GDM1 (cell line): ENCODE measurements at places on chromosomes 11 and 22.

DNA sequence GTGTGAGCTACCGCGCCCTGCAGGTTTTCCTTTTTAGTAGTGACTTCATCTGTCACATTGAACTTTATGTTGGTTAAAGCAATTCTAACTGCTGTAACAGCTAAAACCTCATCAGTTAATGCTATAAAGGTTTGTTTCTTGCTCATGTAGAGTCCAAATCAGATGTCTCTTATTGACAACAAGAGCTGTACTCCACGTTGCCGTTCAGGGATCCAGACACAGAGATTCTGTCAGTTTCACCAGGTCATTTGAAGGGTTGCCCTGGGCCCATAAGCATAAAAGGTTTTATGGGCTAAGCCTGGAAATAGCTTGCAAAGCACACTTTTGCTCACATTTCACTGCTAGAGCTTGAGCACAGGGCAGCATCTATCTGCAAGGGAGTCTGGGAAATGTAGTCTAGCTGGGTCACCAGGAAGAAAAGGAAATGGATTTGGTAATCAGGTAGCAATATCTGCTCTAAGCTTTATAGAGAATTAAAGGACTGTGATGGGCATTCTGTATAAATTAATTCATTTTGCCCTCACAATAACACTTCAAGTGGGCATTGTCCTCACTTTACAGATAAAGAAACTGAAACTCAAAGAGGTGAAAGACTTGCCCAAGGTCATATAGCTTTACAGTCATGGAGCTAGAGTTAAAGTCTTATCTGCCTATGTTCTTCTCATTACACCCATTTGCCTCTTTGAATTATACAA lies 25.2 kb upstream of the PTPRJ start:
- DNase-seq: no peak

DNA sequence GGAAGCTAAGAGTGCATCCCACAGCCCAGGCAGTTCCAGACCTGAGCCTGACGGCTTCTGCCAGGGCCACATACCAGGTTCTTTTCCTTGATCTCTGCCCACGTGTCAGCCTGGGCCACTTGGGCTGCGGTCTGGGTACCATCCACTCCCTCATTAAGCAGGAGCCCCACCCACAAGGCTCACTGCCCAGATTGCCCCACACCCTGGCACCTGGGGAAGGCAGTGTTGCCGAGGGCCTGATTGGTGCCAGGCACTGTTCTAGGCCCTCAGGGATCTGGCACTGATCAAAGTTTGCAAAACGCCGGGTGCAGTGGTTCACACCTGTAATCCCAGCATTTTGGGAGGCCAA lies 15.4 kb downstream of the GGA1 start:
- no peak for DNase-seq

DNA sequence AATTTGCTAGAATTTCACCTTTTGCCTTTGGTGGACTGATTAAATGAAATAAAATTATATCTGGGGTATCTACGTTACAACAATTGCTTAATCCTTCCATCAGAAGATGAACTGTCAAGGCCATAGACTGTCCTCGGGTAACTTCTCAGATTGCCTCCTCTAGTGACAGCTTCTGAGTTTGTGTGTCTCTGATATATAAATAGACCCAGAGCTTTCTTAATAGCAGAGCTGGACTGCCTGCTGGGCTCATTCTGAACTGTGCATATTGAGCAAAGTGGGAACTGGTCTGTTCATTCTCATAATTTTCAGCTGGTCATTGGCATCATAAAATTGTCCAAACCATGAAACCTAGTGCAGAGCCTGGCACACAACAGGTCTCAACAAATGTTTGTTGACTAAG lies 99.1 kb upstream of the GRAMD1B start:
- no peak for DNase-seq

- no peak for DNase-seq
Measured at GRCh38 chr11:133993107-133993506, 36.3 kb upstream of the IGSF9B start.

- DNase-seq: peak; percentile 46
Measured at GRCh38 chr11:75345455-75346160, 5.9 kb downstream of the ARRB1 start.

DNA sequence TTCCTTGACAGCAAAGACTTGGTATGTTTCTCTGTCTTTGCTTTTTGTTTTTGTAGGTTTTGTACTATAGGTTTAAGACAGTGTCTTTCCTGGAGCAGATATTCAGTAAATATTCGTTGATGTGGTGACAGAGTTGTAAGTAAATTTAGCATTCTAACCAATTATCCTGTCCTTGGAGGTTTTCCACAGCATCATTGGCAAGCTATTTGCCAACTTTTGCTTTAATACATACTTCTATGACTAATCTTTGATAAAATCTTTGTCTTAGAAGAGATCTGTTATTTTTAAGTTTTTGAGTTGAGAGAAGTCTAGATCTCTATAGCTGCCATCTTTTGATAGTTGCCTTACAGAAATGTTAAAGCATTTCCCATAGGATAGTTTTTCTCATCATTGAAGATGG lies 3.8 kb downstream of the USP47 start:
- DNase-seq: no peak

- no peak for DNase-seq
Measured at GRCh38 chr11:75143420-75143731, 7.5 kb upstream of the SLCO2B1 start.

GRCh38 chr11:119194811-119195440 lies 9.7 kb downstream of the NHERF4 start:
- no peak for DNase-seq

GRCh38 chr11:113184498-113184897 lies 129.9 kb upstream of the TTC12 start:
- no peak for DNase-seq

DNA sequence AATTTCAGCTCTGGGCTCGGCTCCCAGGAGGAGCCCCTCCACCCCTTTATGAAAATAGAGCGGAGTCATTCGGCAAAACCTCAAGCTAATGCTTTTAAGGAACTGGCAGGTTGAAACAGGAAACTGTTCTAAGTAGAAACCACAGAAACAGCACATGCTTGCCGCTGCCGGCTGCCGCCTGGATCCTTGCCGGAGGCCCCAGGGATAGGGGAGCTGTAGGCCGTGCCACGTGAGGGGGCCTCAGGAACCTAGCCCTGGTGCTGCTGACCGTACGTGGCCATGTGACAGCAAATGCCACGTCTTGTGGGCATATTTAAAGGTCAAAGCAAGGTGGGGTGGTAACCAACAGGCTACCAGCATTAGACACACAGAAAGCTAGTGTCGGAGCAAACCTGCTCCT lies 77.9 kb upstream of the TIMP3 start:
- peak; percentile 94 for DNase-seq

DNA sequence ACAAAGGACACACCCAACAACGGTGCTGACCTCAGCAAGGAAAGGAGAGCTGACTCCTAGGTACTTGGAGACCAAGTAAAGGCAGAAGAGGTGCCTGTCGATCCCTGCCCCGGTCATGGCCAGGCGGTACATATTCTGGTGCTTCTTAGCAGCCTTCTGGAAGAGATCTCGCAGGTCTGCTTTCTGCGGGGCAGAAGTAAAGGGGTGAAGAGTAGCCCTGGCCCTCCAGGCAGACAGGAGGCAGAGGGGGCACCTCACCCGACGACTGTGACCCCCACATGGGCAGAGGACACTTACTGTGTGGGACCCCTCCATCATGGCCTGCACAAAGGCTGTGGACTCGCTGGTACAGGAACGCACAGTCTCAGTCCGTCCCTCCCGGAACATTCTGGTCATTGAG lies 7.4 kb downstream of the CPT1B start:
- DNase-seq: no peak

DNA sequence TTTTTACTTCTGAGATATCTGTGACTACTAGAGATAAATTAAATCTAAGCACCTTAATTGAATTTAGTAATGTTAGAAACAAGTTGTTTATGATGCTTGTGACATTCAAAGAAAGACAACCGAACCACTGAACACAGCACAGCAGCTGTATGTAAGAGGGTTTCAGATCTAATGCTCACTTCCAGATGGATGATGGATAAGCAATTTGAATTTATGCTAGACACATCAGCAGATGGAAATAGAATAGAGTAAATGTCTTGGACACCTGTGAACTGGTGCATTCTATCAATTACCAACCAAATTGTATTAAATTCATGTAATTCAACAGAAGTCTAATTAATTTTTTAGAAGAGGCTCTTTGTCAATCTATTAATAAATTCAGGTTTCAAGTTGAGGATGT lies 306.3 kb downstream of the CNTN5 start:
- DNase-seq: no peak

- peak; percentile 42 for DNase-seq
Measured at GRCh38 chr11:117876341-117877119, at the start of gene FXYD6. Gene FXYD6, minus strand, starts transcription at chr11:117876658. Its CDS starts 33,882 bp downstream, at chr11:117842776.

- no peak for DNase-seq
Measured at GRCh38 chr11:100861212-100861611, 174.1 kb downstream of the ARHGAP42 start.

- DNase-seq: no peak
Measured at GRCh38 chr11:41003339-41004282, 455.8 kb downstream of the LRRC4C start.

GRCh38 chr22:46739094-46739870 lies 1.2 kb upstream of the CERK start:
- no peak for DNase-seq

DNA sequence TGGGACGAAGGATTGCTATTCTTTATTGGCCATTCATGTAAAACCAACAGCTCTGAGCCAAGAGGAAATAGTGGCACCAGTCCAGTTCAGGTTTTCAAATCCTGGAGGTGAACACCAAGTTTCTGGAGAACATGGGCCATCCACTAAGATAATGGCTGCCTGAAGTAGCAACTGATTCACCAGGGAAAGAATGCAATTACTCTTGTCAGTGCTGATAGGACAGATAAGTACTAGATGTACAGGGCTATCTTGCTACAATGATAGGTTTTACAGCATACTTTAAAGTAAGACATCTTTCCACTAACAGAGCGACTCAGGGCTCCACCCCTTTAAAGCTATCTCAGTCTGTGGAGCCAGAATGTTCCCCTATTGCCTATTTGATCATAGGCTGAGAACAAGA lies 36.8 kb upstream of the APOA1 start:
- no peak for DNase-seq

DNA sequence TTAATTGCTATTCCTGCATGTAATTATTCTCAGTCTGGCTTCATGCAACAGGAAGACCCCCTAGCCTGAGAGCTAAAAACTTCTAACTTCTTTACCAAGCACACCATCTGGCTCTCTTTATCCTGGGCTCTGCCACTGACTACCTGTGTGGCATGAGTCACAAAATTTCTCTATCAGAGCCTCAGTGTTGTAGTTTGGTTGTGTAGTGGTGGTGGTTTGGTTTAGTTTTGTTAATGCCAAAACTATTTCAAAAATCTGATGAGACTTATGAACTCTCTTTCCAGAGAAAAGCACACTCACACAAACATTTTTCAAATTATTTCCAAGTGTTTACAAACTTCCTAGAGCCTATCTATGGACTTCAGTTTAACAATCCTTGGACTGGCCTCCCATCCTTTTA lies 7.5 kb upstream of the IL17RA start:
- DNase-seq: no peak

DNA sequence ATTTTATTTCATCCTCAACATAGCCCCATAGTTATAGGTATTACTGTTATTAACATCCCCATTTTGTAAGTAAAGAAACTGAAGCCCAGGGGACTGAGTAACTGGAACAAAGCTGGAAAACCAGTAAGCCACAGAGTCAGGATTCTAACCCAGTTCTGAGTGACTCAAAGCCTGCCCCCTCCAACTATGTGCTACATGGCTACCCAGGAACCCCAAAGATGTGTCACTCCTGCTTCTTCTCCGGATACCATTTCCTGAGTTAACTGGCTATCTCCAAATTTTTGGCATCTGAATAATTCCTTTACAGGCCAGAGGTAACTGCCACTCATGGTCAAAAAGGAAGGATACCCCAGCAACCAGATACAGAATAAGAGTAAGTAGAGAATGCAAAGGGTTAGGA lies 43.6 kb downstream of the TENM4 start:
- DNase-seq: no peak

DNA sequence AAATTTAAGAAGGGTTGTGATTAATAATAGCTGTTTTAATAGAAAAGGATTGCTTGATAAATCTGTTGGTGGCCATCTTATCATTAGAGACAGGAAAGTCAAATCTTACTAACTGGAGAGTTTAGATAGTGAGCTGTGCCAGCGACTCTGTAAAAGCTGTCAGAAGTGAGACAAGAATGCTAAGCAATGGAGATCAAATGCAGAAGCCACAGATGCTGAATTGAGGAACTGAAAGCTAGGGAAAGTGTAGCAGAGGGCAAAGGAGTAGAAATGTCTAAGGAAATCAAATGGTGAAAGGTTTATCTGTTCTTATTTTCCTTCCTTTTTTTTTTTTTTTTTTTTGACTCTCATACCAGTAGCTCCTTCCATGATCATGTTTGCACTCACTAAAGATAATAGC lies 13.7 kb downstream of the MS4A13 start:
- DNase-seq: peak; percentile 32

- DNase-seq: no peak
Measured at GRCh38 chr11:86453290-86454030, 78.8 kb downstream of the CCDC81 start.

GRCh38 chr11:23313001-23313400 lies 452.7 kb upstream of the CCDC179 start:
- no peak for DNase-seq

DNA sequence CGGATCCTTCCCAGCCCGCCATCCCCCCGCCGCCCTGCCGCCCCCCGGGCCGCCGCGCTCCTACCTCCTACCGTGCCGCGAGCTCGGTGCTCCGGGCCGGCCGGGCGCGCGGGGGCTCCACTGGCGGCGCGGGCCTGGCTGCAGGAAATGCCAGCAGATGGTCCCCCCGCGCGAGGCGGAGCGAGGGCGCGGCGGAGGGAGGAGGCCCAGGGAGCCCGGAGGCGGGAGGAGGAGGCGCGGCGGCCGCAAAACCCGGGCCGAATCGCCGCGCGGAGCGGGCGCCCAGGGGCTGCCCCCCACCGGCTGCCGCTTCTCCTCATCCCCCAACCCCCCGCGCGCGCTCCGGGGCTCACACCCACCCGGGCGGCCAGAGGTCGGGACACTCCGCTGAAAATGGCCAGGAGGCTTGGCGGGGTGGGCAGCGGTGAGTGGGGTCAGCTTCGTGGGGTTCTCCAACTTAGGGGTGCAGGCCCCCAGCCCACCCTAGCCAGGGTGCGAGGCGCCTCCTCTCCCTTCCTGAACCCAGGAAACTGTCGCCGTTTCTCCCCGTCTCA lies at the start of gene OSBPL5:
Gene OSBPL5 (minus strand): TSS at position 159 of the 554 bp plus-strand sequence. CDS start 36,162 bp downstream, outside the sequence.
- peak; percentile 51 for DNase-seq
